Fibroblast of the aortic adventitia (primary cell): ENCODE measurements at places on chromosomes 2 and 18. TPM values are rescaled to one million over a fixed set of nuclear protein-coding genes. Genes with fewer than 3 reads are reported as not detected.

The METTL8 gene
- total RNA-seq, result 34.6 and 73.3 TPM in 2 replicates

The FAM124B gene
- under 0.01 and 1.2 TPM in 2 replicates for total RNA-seq

GRCh38 chr18:44393406-44393805, 287.3 kb upstream of the SETBP1 start:
- DNase-seq, result no peak

DNA sequence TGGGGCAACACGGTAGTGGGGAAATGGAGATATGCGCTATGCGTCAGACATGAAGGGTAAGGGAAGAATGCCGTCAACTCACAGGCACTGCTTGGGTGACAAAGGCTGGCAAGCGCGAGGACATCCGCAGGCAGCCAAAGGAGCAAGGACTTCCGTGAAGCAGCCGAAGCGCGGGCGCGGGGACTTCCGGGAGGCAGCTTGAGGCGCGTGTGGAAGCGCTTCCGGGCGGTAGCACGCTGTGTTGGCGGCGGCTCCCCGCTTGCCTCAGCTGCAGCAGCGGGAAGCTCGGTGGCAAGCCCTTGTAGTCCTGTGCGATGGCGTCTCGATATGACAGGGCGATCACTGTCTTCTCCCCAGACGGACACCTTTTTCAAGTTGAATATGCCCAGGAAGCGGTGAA, at the start of gene PSMA8:
PSMA8 (plus strand) TSS at position 218 of the 400 bp plus-strand sequence; CDS start at position 315, 97 bp downstream.
- no peak for DNase-seq

DNA sequence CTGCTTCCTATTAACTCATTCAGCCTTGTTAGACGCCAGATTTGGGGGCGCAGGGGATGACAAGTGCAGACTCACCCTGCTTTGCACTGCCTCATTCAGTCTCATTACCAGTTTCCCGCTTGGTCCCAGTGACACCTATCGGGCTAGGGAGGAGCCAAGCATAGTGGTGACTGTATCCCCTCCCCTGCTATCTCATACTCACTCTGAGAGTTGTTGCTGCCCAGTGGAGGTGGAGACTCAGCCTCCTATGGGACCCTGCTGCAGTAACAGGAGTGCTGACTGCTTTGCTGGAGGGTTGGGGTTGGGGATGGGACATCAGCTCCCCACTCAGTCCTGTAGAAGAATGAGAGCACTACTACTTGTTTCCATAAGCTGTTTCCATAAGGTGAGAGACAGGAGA, 21.3 kb upstream of the PIK3C3 start:
- DNase-seq, result no peak

The MARCHF7 gene
- 24.2 and 191 TPM in 2 replicates for total RNA-seq

GRCh38 chr2:159797543-159798375, at the start of gene CD302:
Gene CD302, minus strand, starts transcription at chr2:159798208. Its CDS starts 10 bp downstream, at chr2:159798198.
- peak; percentile 49 for DNase-seq

The IL36B gene
- not detected in 2 replicates for total RNA-seq

The FMNL2 gene
- total RNA-seq, result 23.6 and 28.0 TPM in 2 replicates

DNA sequence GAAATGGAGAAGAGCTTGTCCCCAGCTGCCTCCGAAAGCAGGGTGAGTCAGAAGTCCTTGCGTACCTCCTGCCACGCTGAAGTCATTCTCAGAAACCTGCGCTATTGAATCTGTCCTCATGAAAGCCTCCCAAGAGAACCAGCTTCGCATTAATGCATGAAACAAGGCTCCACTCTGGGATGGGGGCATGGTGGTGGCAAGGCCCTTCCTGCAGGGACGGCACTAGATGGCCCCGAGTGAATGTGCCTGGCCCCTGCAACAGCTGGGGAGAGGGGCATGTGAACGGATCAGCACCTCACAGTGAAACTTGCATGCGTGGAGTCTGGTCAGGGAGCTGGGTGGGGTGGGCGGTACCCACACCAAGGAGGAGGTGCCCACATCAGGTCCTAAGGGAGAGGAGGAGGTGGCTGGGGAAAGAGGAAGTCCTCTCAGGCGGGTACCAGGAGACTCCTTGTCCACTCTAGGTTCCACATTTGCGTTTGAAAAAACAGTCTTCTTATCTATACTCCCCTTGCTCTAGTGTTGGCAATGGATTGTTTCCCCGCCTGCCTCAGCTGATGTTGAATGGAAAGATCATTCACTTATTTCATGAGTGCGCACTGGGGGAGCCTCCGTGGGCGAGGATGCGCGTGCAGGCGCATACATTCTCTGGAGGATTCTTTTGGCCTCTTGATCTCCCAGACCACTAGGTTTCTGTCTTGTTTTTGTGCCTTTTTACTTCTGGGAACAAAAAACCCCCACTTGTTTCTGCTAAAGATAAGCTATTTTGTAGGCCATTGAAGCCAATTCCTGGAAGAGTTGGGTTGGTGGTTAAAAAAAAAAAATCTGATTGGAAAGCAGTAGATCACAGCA, 104.7 kb downstream of the KLHL29 start:
- DNase-seq, result no peak

DNA sequence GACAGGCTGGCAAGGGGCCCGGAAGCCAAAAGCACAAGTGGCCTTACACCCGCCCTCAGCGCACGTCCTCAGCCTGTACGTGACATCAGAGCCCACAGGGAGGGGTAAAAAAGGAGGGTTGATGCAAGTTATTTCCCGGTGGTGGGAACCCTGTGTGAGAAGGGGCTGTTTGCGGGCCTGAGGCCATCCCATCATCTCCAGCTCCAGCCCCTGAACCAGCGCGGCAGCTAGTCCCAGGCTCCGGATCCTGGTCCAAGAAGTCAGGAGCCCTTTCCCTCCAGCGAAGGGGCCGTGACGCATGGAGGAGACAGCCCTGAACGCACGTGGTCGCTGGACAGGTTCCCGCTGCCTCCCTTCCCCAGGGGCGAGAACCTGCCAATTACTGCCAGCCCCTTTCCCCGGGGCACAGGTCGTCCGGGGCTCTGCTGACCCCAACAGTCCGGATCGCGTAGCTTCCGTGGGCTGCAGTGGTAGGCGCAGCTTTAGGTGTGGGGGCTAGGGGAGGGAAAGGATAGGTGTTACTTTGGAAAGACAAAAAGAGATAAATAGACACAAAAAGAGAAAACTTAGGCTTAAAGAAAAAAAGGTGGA, 1.3 kb upstream of the LRP2 start:
- peak; percentile 2 for DNase-seq

DNA sequence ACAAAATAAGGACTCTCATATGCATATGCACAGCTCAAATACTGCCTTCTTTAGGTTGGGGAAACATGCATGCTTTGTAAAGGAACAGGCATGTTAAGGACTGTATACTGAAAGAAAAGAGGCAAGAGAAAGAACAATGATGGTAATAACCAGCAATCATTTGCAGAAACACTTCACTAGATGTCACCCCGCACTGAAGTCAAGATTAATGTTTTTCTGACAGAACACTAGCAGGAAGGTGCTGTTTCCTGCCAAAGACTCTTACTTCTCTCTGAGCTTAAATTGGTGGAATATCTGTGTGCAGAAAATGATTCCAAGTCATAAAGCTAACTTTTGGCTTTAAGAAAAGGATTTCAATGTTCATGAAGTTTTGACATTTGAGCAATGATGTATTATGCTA, 19.3 kb upstream of the CSRNP3 start:
- DNase-seq, result no peak

DNA sequence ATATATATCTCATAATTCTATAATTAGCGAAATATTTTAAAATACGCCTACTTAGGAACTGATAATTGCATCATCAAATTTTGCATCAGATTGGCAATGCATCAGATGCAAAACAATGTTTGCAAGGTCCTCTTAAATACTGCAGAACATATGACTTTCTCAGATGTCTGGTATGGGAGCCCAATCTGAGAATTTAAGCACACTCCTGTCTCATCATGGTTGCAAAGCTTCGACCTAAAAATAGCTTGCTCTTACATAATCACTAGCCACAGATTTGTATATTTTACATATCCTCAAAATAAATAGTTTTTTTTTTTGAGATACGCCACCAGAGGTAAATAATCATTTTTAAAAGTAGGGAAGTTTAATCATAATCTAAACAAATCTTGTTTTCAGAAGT, 123.2 kb downstream of the CABYR start:
- no peak for DNase-seq

DNA sequence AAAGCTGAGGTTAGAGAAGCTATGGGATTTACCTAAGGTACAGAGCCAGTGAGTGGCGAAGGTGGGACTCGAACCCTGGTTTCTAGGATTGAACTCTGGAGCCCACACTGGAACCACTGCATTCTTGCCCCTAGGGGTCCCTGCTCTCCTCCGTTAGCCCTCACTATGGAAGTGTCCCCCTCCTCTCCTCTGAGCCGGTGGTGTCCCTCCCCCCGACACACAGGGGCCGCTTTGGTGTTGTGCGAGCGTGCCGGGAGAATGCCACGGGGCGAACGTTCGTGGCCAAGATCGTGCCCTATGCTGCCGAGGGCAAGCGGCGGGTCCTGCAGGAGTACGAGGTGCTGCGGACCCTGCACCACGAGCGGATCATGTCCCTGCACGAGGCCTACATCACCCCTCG, 8.5 kb upstream of the GMPPA start:
- DNase-seq, result no peak

DNA sequence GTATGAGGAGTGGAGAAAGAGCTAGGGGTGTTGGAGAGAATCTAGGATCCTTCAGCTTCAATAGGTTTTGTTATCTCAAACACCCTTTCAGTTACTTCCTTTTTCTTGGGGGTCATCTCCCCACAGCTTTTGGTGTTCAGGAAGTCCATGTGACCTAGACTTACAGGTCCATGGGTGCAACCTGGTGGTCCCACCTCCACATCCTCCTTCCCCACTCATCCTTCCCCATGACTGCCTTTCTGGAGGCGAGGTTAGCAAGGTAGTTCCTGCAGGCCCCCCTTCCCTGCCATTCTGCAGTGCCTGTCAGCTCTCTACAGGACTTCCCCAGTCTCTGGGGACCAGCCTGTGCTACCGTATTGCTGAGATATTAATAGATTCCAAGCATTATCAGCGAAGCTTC, 107.6 kb downstream of the TMEM17 start:
- DNase-seq, result no peak
